Stimulated activated CD8-positive, alpha-beta memory T cell treated with anti-CD3 and anti-CD28 coated beads, Interleukin-15, amount 100 ng/mL, for 48 hours (primary cell): ENCODE measurements at places on chromosomes 2 and 18.

GRCh38 chr2:69437751-69438154, 518 bp upstream of the NFU1 start:
- DNase-seq: no peak

GRCh38 chr2:236173729-236174607, 5.8 kb upstream of the GBX2 start:
- DNase-seq: no peak

DNA sequence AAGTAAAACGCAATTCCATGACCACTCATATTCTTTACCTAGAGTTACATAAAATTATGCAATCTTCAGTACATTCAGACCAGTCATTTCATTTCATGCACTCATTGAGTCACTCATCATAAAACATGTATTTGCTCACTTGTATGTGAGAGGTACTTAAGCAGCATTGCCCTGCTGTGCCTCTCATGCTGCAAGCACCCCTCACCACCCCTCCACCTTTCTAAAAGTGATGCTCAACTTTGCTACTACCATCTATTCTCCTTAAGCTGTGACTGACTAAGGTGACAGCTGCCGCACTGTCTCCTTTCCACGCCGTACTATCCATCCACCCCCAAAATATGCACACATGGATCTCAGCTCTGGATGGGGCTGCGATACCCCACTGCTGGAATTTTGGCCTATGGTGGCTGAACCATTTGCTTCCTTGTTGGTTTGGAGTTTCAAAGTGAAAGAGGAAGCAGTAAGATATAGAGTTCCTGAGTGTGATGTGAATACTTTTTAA, 7.2 kb downstream of the ARHGAP25 start:
- DNase-seq: no peak

GRCh38 chr2:64327129-64327509, 126.8 kb upstream of the LGALSL start:
- no peak for DNase-seq

- no peak for DNase-seq
Observed at GRCh38 chr2:18455236-18455862, 105.1 kb downstream of the RDH14 start.

DNA sequence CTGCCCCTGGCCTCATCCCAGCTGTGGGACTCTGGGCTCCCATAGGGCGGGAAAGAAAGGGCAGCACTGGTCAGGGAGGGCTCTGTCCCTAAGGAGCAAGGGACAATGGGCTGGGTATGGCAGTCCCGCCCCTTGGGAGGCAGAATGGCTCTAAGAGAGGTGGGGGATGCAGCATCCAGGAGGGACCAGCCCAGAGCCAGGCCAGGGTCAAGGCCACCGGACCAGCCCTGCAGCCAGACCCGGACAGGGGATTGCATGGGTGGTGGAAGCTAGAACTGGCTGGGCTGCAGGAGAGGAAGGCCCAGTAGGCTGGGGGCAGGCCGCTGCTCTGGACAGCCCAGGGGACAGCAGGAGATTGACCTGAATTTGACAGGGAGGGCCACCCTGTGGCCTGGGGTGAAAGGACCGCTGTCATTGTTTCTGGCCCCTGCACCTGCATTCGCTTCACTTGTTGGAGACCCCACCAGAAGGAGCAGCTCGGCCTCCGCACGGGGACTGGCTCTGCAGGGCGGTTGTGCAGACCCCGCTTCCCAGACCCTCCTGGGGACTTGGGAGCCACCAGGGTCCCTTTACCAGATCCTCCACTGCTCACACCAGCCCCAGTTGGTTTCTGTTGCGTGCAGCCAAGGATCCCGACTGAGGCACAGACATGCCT, 14.6 kb downstream of the RAMP1 start:
- DNase-seq: no peak

DNA sequence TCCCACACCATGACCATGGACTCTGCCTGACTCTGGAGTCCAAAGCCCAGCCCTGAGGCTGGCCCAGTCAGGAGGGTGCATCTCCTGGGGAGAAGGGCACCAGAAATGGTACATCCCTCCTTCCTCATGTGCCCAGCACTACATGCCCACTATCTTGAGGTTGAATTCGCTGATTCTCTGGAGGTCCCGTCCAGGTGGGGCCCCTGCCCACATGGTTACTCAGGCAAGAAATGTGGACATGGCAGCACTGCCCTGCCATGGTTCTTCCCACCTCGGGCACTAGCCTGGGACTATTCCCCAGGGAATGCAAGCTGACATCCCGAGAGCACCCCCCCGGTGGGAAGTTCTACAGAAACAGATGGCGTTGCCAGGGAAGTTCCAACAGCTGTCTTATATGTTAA, 15.3 kb upstream of the HES6 start:
- no peak for DNase-seq

- DNase-seq: no peak
Observed at GRCh38 chr2:10246831-10247230, 55.9 kb upstream of the HPCAL1 start.

DNA sequence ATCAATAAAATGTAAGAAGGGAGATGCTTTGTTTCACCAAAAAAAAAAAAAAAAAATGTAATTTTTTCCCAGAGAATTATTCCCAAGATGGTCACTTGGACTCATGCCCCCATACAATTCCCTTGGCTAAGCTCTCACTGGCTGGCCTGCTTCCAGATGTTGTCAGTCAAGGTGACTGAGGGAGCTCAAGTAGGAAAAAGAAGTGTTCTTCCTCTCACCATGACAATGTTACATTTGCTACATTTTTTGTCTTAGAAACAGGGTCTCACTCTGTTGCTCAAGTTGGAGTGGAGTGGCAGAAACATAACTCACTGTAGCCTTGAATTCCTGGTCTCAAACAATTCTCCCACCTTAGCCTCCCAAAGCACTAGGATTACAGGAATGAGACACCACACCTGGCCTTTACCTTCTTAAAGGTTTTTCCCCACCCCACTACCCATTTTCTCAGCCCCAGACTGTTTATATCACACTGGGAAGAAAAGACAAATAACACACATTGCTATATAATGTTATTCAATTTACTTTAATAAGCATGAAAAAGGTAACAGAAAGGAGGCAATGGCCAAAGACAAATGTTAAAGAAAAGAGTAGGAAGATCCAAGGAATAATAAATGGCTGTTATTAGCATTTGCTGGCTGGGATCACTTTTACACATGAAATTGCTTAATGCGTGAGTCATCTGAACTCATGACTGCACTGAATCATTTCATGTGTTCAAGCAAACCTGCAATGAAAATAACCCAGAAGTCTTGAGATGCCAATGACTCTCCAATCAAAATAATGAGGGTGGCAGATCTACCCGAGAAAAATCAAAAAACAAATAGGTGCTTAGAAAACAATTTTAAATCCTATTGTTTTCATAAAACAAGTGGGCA, 45.2 kb downstream of the ACVR1 start:
- DNase-seq: no peak

DNA sequence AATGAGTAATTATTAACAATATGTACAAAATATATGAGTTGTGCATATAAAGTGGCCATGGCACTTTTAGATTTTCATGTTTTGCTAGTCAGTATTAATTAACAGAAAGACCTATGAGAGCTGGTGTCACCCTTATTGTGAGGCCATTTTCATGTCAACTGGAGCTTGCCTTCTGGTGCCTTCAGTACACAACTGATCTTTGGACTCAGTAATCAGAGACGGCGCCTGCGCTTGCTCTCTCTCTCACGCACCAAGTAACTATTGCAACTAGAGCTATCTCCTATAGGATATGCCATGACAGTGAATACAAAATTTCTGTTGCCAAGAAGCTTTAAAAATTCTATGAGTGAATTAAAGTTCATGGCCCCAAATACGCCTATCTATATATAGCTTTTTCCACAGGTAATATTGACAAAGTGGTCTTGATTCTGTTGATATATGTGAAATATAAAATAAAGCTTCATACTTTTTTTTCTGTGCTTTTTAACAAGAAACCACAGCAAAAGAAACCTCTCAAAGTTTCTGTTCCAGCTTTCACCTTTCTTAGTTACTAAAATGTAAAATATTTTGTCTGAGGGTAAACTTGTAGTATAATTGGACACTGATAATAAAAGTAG, 2.9 kb downstream of the SERTAD2 start:
- no peak for DNase-seq

DNA sequence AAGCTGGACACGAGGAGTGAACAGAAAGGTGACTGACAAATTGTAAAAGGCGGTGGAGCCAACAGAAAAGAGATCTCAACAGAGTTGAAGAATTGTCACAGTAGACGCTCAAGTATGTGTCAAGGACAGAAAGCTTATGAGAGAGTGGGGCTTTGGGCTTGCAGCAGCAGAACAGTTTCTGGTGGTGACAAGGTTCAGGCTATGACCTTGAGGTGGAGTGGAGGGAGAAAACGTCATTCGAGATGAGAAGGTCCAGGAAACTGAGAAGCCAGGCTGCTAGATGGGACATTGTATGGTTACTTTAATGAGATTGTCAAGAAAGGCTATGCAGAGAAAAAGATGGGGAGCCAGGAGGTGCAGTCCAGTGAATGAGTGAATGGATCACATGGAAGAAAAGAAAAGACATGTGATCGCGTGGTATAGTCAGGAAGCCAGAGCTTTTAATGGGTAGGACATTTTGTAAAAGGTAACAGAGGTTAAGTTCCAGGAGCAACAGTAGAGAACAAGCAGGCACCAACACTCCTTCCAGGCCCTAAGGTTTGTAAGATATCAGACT, 91.1 kb upstream of the EPC2 start:
- DNase-seq: no peak

DNA sequence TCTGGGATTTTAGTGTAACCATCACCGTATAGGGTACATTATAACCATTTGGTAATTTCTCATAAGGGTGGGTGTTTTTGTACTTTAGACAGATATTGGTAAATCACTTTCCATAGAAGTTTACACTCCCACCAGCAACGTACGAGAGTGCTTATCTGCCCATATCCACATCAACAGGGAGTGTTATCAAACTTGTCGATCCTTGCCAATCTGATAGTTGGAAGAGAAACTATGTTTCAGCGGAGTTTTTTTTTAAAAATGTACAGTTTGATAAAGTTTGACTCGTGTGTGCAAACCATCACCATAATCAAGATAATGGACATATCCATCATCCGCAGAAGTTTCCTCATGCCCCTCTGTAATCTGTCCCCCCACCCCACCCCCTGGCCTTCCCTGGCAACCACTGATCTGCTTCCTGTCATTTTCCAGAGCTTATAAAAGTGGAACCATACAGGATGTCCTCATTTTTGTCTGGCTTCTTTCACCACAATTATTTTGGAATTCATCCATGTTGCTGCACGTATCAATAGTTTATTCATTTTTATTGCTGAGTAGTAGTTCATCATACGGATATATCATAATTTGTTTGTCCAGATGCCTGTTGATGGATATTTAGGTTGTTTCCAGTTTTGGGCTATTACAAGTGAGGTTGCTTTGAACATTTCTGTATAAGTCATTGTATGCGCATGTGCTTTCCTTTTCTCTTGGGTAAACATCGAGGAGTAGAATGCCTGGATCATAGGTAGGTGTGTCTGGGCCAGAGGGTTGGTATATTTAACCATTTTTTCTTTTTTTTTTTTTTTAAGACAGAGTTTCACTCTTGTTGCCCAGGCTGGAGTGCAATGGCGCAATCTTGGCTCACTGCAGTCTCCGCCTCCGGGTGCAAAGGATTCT, 18.6 kb downstream of the GLI2 start:
- DNase-seq: no peak

DNA sequence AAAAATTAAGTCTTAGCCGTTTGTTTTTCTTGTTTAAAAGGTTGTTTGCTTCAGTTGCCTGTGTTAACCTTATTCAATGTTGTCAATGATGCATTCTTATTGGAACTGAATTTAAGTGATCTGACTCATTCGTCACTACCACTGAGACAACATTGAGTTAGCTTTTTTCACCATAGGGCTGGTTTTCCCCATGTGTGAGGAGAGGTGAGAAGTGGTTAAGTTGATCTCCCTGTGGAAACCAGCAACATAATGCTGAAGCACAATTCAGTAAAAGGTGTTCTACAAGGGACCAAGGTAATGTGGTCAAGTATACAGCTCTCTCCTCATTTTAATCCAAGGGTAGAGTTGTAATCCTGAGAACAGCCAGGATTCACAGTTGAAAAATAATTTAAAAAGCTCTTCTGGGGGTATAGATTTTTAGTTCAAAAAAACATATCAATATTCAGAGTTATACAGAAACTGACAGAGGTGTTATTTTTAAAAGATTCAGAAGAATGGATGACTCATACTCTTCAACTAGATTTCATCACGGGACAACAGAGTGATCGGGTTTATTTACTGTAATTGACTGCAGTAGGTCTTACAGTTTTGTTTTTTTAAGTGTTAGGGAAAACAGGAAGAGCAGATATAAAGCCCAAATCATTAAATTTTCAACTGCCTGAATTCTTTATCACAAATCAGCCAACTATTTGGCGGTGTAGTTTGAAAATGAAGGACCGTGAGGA, 12.6 kb downstream of the NOP58 start:
- no peak for DNase-seq

DNA sequence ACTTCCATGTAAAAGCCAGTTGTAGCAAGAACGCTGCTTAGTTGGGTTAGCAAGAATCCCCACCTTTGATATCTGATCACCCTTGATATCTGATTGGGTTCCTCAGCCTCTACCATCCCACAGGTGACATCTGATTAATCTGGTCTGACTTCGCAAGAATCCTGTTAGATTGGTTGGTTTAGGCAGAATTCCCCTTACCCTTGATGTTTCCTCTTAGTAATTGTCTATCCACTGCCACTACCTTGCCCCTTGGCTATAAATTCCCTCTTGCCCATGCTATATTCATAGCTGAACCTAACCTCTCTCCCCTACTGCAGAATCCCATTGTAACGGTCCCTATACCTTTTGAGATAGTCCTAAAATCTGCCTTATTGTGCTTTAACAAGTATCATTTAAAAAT, 33.1 kb downstream of the PRKRA start:
- no peak for DNase-seq

- DNase-seq: no peak
Observed at GRCh38 chr2:28267282-28267681, 125.4 kb upstream of the FOSL2 start.
